ENCODE measurements at places on chromosomes 13 and 19. TPM values are rescaled to one million over a fixed set of nuclear protein-coding genes. Genes with fewer than 3 reads are reported as not detected.
A peak's percentile ranks its signal among the peaks of the same experiment; 100 is the strongest.

- H3K36me3 ChIP-seq: peaks cover 26% of the 10 kb centered on the region
- peak overlapping the region; percentile 33 for H3K27ac ChIP-seq
- peaks cover 20% of the 10 kb centered on the region for H3K4me1 ChIP-seq
- DNase-seq: no peak
- H3K27me3 ChIP-seq: no peaks in the 10 kb centered on the region
- H3K4me3 ChIP-seq: peak overlapping the region; percentile 68
Observed at GRCh38 chr19:38252941-38253691, 3.1 kb downstream of the PPP1R14A start.

GRCh38 chr19:58561373-58562121 is 3.1 kb upstream of the UBE2M start:
- peak overlapping the region; percentile 49 for H3K27ac ChIP-seq
- peaks cover 29% of the 10 kb centered on the region for H3K36me3 ChIP-seq
- H3K4me3 ChIP-seq: peak overlapping the region; percentile 79
- H3K27me3 ChIP-seq: no peaks in the 10 kb centered on the region

- no peak overlapping the region for H3K27ac ChIP-seq
- DNase-seq: no peak
- no peaks in the 10 kb centered on the region for H3K4me1 ChIP-seq
- H3K36me3 ChIP-seq: no peaks in the 10 kb centered on the region
- no peak overlapping the region for H3K4me3 ChIP-seq
- H3K27me3 ChIP-seq: no peaks in the 10 kb centered on the region
Observed at GRCh38 chr13:34308725-34309124, 490.8 kb downstream of the RFC3 start.

- no peak for DNase-seq
- H3K4me1 ChIP-seq: no peaks in the 10 kb centered on the region
- H3K27me3 ChIP-seq: no peaks in the 10 kb centered on the region
Observed at GRCh38 chr19:7250951-7251350, 43.3 kb downstream of the INSR start.

- H3K36me3 ChIP-seq: no peaks in the 10 kb centered on the region
- H3K4me1 ChIP-seq: peaks cover 18% of the 10 kb centered on the region
- H3K27me3 ChIP-seq: peaks cover 32% of the 10 kb centered on the region
- DNase-seq: no peak
Observed at GRCh38 chr19:2495651-2496316, 19.9 kb downstream of the GADD45B start.

- H3K27me3 ChIP-seq: no peaks in the 10 kb centered on the region
- no peak overlapping the region for H3K27ac ChIP-seq
- no peaks in the 10 kb centered on the region for H3K36me3 ChIP-seq
Observed at GRCh38 chr13:37640499-37640898, 41.9 kb upstream of the POSTN start.

DNA sequence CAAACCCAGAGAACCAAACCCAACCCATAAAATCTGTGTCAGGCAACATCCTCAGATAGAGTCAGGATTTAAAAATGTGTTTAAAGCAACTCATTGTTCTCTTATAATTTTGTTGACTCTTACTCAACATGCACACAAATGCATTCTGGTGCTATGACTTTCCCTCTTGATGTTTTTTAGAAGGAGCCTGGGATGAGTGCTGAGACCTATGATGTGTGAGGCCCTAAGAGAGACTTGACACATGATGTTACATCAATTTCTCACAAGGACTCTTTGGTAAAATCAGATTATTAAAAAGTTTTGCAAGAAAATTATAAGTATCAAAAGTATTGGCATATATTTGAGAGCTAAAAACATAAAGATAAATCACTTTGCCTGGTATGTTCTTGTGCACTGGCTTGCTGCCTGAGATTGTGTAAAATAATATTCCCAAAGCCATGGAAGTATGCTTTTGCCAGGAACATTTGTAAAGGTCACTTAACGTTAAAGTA is 173.9 kb downstream of the DCLK1 start:
- no peak overlapping the region for H3K4me3 ChIP-seq
- H3K27ac ChIP-seq: no peak overlapping the region

- H3K4me1 ChIP-seq: no peaks in the 10 kb centered on the region
- H3K27me3 ChIP-seq: no peaks in the 10 kb centered on the region
- H3K36me3 ChIP-seq: no peaks in the 10 kb centered on the region
- no peak for DNase-seq
- H3K4me3 ChIP-seq: no peak overlapping the region
Observed at GRCh38 chr13:66273011-66273410, 957.1 kb downstream of the PCDH9 start.

GRCh38 chr13:97341135-97341534 is 92.8 kb upstream of the RAP2A start:
- no peak overlapping the region for H3K4me3 ChIP-seq
- no peaks in the 10 kb centered on the region for H3K27me3 ChIP-seq
- peaks cover 3% of the 10 kb centered on the region for H3K4me1 ChIP-seq
- no peak for DNase-seq

GRCh38 chr19:16951529-16951928 is 62.7 kb downstream of the F2RL3 start:
- no peak overlapping the region for H3K4me3 ChIP-seq
- no peaks in the 10 kb centered on the region for H3K27me3 ChIP-seq
- no peak overlapping the region for H3K27ac ChIP-seq
- no peaks in the 10 kb centered on the region for H3K36me3 ChIP-seq

DNA sequence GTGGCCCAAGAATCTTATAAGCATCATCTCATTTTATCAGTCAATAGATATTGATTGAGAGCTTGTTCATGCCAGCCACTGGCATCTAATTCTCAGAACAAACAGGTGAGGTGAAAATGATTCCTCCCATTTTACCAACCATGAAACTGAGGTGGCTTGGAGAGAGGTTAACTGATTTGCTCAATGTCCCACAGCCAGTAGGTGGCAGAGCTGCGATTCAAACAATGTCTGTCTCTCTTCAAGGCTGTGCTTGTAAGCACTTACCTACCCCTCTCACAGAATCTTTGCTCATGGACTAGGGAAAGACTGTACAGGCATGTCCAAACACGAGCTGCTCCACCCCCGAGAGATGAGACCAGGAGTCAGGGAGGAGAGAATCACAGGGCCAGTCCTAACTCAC is 21.5 kb upstream of the GSX1 start:
- no peak overlapping the region for H3K4me3 ChIP-seq
- H3K27me3 ChIP-seq: peaks cover 22% of the 10 kb centered on the region
- no peak for DNase-seq
- no peaks in the 10 kb centered on the region for H3K4me1 ChIP-seq

- H3K36me3 ChIP-seq: no peaks in the 10 kb centered on the region
- no peaks in the 10 kb centered on the region for H3K4me1 ChIP-seq
- no peaks in the 10 kb centered on the region for H3K27me3 ChIP-seq
Observed at GRCh38 chr13:89755729-89756492, 1591.6 kb upstream of the MIR17HG start.

DNA sequence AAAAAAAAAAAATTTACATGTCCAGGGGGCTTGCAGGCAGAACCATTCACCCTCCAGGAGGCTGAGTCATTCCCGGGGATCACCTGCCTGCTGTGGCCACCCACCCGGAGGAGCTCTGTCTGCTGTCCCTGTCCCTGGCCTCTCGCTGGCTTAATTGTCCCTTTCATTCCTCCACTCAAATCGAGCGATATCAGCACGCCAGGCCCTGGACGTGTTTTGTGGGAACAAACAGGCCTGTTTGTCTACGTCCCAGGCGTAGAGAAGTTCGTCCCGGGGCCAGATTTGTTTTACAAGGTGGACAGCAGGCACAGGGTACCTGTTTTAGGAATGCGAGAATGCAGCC is 21.2 kb downstream of the SULT2B1 start:
- DNase-seq: no peak
- H3K27me3 ChIP-seq: peaks cover 2% of the 10 kb centered on the region
- H3K36me3 ChIP-seq: no peaks in the 10 kb centered on the region
- H3K27ac ChIP-seq: no peak overlapping the region
- H3K4me1 ChIP-seq: no peaks in the 10 kb centered on the region
- H3K4me3 ChIP-seq: no peak overlapping the region

DNA sequence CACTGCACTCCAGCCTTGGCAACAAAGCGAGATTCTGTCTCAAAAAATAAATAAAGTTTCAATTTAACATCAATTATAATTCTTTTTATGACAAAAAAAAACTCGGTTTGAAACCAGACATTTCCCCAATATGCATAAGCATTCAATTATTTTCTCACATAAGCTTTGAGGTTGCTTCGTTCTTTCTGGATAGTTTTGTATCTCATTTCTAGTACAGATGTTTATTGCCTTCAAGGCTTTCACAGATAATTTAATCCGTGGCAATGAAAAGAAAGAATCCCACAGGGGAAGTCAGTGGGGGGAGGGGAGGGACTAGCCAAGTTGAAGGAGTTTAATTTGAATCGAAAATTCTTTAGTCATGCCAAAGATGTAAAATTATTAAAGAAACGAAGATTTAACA is 29.6 kb upstream of the TSC22D1 start:
- H3K4me3 ChIP-seq: no peak overlapping the region
- H3K27me3 ChIP-seq: peaks cover 3% of the 10 kb centered on the region
- no peaks in the 10 kb centered on the region for H3K4me1 ChIP-seq
- DNase-seq: no peak
- no peak overlapping the region for H3K27ac ChIP-seq
- no peaks in the 10 kb centered on the region for H3K36me3 ChIP-seq

- H3K27me3 ChIP-seq: no peaks in the 10 kb centered on the region
- no peak for DNase-seq
- H3K36me3 ChIP-seq: no peaks in the 10 kb centered on the region
- H3K4me1 ChIP-seq: no peaks in the 10 kb centered on the region
- H3K27ac ChIP-seq: no peak overlapping the region
Observed at GRCh38 chr13:23146811-23147625, 33.8 kb upstream of the SGCG start.

GRCh38 chr19:32483574-32483973 is 78.0 kb downstream of the DPY19L3 start:
- H3K27me3 ChIP-seq: no peaks in the 10 kb centered on the region
- H3K4me1 ChIP-seq: no peaks in the 10 kb centered on the region
- DNase-seq: no peak
- H3K36me3 ChIP-seq: peaks cover 2% of the 10 kb centered on the region
- no peak overlapping the region for H3K27ac ChIP-seq
- H3K4me3 ChIP-seq: no peak overlapping the region

DNA sequence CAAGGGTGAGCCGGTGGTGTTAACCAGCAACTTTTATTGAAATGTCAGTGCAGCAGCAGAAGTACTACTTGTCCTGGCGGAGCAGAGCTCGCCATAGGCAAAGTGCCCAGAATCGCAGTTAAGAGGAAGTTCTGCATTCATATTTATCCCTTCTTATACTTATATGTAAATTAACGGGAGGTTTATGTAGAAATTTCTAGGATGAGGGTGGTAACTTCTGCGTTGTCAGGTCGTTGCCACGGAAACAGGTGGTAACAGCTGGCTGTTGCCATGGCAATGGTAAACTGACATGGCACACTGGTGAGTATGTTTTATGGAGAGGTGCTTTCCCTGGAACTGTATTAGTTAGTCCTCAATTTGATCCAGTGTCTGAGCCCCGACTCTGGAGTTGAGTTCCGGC is 2494.9 kb upstream of the PCDH20 start:
- H3K4me3 ChIP-seq: no peak overlapping the region
- H3K4me1 ChIP-seq: no peaks in the 10 kb centered on the region
- no peak overlapping the region for H3K27ac ChIP-seq
- H3K36me3 ChIP-seq: no peaks in the 10 kb centered on the region

- H3K4me3 ChIP-seq: no peak overlapping the region
- H3K27me3 ChIP-seq: no peaks in the 10 kb centered on the region
- H3K4me1 ChIP-seq: no peaks in the 10 kb centered on the region
- no peaks in the 10 kb centered on the region for H3K36me3 ChIP-seq
Observed at GRCh38 chr19:14758816-14759215, 19.5 kb downstream of the ADGRE2 start.

Gene NUFIP1
- total RNA-seq: 9.5 TPM

Gene PCP2
- total RNA-seq: 1.2 TPM

Gene CTXN1
- 0.50 TPM for total RNA-seq

Gene GPR180
- 9.2 TPM for total RNA-seq

Gene ZNF850
- total RNA-seq: 4.7 TPM

Gene ADAMTS10
- 0.80 TPM for total RNA-seq

Gene LILRA6
- not detected for total RNA-seq

Gene ZNF429
- total RNA-seq: 3.1 TPM

Gene NMRK2
- not detected for total RNA-seq

Gene CCDC194
- total RNA-seq: 2.4 TPM

Gene CGB8
- not detected for total RNA-seq

Gene CLC
- total RNA-seq: 0.30 TPM

Gene ZNF534
- not detected for total RNA-seq

Gene CYP4F2
- not detected for total RNA-seq
